Naive B cell (primary cell): ENCODE measurements at places on chromosomes 12 and 14.
A peak's percentile ranks its signal among the peaks of the same experiment; 100 is the strongest.

GRCh38 chr12:9973949-9974348, 2.7 kb downstream of the CLEC12A start:
- H3K27ac ChIP-seq, result no peak overlapping the region
- H3K4me3 ChIP-seq, result no peak overlapping the region
- no peak for DNase-seq
- no peaks in the 10 kb centered on the region for H3K4me1 ChIP-seq
- peaks cover 20% of the 10 kb centered on the region for H3K27me3 ChIP-seq

GRCh38 chr14:103504991-103505565, 17.6 kb downstream of the CKB start:
- peak overlapping the region; percentile 7 for H3K4me3 ChIP-seq
- no peaks in the 10 kb centered on the region for H3K27me3 ChIP-seq
- peaks cover 12% of the 10 kb centered on the region for H3K4me1 ChIP-seq
- H3K27ac ChIP-seq, result no peak overlapping the region

GRCh38 chr12:5376591-5377207, 55.2 kb upstream of the NTF3 start:
- no peaks in the 10 kb centered on the region for H3K4me1 ChIP-seq
- no peak for DNase-seq
- no peak overlapping the region for H3K4me3 ChIP-seq
- no peaks in the 10 kb centered on the region for H3K27me3 ChIP-seq

DNA sequence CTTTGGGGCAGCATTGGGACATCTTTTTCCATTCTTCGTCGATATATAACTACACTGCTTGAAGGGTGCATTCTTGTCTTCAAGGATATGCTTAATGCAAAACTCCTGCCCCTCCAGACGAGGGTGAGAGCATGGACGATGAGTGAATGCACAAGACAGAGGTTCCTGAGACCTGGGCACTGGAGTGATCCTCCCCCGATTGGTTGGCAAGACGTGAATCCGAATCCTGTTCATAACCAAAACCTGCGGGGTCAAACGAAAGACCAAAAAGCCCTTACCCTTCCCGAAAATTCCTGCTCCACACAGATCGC, 684 bp downstream of the KANSL2 start:
- no peak for DNase-seq
- peak overlapping the region; percentile 97 for H3K4me3 ChIP-seq
- peak overlapping the region; percentile 95 for H3K27ac ChIP-seq
- peaks cover 36% of the 10 kb centered on the region for H3K4me1 ChIP-seq
- peaks cover 13% of the 10 kb centered on the region for H3K36me3 ChIP-seq

DNA sequence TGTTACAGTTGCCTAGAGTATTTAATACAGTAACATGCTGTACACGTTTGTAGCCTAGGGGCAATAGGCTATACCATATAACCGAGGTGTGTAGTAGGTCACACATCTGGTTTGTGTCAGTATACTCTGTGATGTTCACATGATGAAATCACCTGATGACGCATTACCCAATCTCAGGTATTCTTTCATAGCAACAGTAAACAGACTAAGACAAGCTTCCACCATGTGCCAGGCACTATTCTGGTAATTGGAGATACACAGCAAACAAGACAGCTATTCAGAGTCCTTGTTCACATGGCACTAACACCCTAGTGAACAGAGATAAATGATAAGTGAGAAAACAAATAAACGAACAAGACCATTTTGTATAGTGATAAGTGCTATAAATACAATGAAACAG, 3.8 kb upstream of the PDE3A start:
- H3K4me3 ChIP-seq, result no peak overlapping the region
- H3K27me3 ChIP-seq, result peaks cover 18% of the 10 kb centered on the region
- DNase-seq, result no peak
- H3K4me1 ChIP-seq, result peaks cover 3% of the 10 kb centered on the region
- no peaks in the 10 kb centered on the region for H3K36me3 ChIP-seq
- no peak overlapping the region for H3K27ac ChIP-seq

GRCh38 chr14:65413739-65414045, 1.2 kb downstream of the FUT8 start:
- DNase-seq, result no peak
- no peaks in the 10 kb centered on the region for H3K36me3 ChIP-seq
- H3K4me3 ChIP-seq, result peak overlapping the region; percentile 99
- peaks cover 39% of the 10 kb centered on the region for H3K4me1 ChIP-seq
- H3K27ac ChIP-seq, result peak overlapping the region; percentile 92
- H3K27me3 ChIP-seq, result no peaks in the 10 kb centered on the region

DNA sequence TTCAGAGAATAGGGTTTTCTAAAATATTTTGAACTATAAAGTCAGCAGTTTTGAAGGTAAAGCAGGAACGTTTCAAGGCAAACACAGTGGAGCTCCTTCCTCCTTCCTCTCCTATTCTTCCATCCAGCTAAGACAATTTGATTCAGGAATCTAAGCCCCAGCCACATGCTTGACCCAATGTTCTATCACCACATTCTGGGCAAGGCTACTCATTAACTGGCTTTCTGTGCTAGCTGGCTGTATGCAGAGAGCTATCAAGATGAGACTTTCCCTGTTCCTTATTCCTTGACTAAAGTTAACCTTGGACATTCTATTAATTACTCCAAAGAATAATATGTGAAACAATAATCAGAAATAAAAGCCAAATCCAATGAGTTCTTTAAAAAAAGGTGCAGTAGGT, 266.9 kb downstream of the NOVA1 start:
- H3K4me3 ChIP-seq, result no peak overlapping the region
- no peak for DNase-seq
- no peak overlapping the region for H3K27ac ChIP-seq
- no peaks in the 10 kb centered on the region for H3K27me3 ChIP-seq
- no peaks in the 10 kb centered on the region for H3K4me1 ChIP-seq

DNA sequence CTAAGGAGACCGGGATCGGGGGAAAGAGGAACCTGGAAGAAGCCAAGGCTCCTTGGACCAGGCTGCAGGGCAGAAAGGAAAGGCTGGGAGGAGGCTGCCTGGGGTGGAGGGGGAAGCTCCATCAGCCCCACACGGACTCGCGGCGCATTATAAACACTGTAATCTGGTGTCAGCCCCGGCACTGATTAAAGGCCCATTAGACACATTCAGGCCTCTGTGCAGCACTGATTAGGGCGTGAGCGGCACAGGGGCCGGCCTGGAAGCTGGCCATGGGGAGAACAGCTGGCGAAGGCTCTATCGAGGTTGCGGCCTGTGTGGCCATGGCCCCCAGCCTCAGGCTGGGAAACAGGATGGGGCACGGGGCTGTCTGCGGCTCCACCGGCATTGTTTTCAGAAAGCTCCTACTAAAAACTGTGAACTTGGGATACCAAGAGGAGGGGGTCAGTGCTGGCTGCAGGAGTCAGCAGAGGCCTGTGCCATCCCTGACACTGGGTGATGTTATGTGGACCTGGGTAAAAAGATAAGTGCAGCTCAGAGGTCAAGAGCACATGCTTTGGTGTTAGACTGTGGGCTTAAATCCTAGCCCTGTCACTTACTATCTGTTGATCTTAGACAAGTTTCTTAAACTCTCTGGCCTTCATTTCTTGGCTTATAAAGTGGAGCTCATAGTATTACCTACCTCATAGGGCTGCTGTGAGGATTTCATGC, 10.6 kb downstream of the ACVRL1 start:
- peaks cover 19% of the 10 kb centered on the region for H3K27me3 ChIP-seq
- H3K4me1 ChIP-seq, result peaks cover 7% of the 10 kb centered on the region
- no peak for DNase-seq
- H3K27ac ChIP-seq, result no peak overlapping the region

DNA sequence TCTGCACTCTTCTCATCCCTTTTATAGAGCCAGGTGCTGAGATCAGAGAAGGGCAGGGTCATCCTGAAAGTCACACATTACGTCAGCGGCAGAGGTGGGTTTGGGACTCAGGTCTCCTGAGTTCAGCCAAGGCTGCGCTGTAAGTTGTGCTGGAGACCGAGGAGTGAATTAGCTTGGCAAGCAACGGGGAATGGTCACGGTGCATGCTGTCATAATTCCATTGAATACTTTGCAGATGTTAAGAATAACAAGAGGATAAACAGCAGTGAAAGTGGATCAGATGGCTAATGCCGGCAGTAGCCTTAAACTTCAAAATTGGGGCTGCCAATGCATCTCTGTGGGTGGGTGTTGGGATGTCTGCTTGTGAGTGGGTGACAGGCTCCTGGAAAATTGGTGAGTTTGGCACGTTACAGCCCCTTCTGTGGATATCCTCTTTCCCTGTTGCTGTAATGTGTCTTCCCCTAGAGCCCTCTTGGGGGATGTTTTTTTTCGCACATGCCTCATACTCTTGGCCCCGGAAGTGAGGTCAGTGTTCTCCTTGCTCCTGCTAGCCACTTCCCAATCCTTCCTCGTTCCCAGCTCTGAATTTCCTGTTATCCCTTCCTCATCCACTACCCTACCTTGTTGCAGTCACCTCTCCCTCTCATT, 287.1 kb upstream of the SRRM4 start:
- no peaks in the 10 kb centered on the region for H3K4me1 ChIP-seq
- H3K27ac ChIP-seq, result no peak overlapping the region
- DNase-seq, result no peak
- no peak overlapping the region for H3K4me3 ChIP-seq
- no peaks in the 10 kb centered on the region for H3K27me3 ChIP-seq
- no peaks in the 10 kb centered on the region for H3K36me3 ChIP-seq
